NCI-H1105 (cell line): ENCODE measurements at places on chromosomes 1 and 21.
A peak's percentile ranks its signal among the peaks of the same experiment; 100 is the strongest.

DNA sequence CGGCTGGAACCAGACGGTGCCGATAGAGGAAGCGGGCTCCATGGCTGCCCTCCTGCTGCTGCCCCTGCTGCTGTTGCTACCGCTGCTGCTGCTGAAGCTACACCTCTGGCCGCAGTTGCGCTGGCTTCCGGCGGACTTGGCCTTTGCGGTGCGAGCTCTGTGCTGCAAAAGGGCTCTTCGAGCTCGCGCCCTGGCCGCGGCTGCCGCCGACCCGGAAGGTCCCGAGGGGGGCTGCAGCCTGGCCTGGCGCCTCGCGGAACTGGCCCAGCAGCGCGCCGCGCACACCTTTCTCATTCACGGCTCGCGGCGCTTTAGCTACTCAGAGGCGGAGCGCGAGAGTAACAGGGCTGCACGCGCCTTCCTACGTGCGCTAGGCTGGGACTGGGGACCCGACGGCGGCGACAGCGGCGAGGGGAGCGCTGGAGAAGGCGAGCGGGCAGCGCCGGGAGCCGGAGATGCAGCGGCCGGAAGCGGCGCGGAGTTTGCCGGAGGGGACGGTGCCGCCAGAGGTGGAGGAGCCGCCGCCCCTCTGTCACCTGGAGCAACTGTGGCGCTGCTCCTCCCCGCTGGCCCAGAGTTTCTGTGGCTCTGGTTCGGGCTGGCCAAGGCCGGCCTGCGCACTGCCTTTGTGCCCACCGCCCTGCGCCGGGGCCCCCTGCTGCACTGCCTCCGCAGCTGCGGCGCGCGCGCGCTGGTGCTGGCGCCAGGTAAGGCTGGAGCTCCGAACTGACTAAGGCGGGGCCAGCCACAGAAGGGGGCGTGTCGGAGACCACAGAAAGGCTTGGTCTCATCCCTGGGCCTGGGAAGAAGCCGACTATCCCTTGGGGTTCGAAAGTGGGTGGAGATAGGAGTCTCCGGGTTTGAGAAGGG, 486 bp downstream of the SLC27A3 start:
- peak; percentile 85 for DNase-seq

GRCh38 chr1:21258331-21259134, 31.7 kb downstream of the ECE1 start:
- no peak for DNase-seq

GRCh38 chr1:162755306-162755705, 35.2 kb upstream of the HSD17B7 start:
- no peak for DNase-seq

DNA sequence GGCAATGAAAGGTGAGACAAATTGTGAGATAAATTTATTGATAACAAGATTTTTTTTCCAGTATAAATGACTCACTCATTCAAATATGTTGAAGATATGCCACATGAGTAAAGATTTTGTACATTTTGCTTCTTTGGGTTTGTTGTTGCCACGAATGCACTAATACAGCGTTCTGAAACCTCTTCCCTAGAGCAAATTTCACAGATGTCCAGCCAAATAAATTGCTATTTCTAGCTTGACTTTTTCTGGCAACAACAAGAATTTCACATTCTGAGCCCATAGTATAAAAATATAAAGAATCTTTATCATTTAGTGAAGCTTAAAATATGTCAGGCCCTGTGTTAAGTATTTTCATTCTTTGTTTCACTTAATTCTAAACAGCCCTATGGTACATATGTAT, 114.5 kb upstream of the COL24A1 start:
- DNase-seq = no peak

- no peak for DNase-seq
Observed at GRCh38 chr1:112762541-112763500, 47.7 kb upstream of the PPM1J start.
